ENCODE measurements at places on chromosomes 6 and 20.

DNA sequence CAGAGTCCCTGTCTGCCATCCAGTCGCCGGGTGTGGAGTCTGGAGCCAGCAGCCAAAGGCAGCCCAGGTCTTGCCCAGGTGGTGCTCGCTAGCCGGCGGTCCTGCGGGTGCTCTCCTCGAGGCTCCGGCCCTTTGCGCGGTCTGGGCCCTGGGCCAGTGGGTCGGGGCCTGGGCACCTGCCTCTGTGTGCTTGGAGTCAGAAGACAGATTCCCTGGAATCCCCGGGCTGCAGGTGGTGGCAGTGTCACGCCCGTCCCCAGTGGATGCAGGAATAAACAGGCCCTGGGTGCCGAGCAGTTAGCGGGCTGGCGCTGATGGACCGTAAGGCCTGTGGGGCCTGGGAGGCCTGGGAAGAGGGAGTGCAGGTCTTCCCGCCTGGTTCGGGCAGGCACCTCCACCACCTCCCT is 5.3 kb downstream of the SS18L1 start:
- no peak for DNase-seq

DNA sequence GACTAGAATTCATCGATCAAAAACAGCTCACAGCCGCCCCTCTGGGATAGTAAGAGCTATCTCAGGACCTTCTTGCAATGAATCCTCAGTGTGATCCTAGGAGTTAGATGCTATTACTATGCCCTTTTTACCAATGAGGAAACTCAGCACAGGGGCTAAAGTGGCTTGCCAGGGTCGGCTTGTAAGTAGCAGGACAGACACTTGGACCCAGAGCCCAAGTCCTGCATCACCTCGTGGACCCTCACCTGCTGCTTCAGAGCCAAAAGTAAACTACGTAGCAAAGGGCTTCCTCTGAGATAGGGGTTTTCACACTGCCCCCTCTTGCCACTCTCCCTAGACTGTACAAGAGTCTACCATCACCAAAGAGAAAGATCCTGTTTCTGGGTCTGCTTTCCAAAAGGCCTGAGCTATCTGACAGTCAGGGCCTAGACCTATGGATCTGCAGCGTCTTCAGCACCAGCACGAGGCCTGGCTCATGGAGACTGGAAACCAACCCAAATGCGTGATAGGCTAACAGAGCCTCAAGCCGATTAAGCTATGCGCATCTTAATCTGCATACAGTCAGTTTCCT is 172.3 kb downstream of the ANKRD60 start:
- DNase-seq: no peak

GRCh38 chr20:24604966-24605665 is 135.7 kb downstream of the SYNDIG1 start:
- DNase-seq: no peak

DNA sequence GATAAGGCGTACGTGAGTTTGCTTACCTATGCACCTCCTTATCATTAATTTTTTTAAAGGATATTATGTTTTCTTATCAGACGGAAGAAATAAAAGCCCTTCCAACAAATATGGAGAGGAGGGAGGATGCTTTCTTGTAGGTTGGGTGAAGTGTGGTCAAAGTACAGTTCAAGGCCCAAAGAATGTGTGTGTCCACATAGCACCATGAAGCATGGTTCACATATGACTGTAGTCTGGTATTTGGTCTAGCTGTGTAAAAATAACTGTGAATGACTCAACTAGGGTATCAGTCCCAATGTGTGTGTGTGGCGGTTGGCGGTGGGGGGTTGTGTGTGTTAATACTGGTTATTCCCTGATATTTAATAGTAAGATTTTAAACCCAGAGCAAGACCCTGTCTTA is 212.7 kb downstream of the TMEM242 start:
- no peak for DNase-seq

GRCh38 chr20:57794600-57795341 is 85.0 kb upstream of the PMEPA1 start:
- DNase-seq: no peak

- DNase-seq: no peak
Observed at GRCh38 chr6:46080111-46080510, 49.7 kb upstream of the ENPP4 start.

DNA sequence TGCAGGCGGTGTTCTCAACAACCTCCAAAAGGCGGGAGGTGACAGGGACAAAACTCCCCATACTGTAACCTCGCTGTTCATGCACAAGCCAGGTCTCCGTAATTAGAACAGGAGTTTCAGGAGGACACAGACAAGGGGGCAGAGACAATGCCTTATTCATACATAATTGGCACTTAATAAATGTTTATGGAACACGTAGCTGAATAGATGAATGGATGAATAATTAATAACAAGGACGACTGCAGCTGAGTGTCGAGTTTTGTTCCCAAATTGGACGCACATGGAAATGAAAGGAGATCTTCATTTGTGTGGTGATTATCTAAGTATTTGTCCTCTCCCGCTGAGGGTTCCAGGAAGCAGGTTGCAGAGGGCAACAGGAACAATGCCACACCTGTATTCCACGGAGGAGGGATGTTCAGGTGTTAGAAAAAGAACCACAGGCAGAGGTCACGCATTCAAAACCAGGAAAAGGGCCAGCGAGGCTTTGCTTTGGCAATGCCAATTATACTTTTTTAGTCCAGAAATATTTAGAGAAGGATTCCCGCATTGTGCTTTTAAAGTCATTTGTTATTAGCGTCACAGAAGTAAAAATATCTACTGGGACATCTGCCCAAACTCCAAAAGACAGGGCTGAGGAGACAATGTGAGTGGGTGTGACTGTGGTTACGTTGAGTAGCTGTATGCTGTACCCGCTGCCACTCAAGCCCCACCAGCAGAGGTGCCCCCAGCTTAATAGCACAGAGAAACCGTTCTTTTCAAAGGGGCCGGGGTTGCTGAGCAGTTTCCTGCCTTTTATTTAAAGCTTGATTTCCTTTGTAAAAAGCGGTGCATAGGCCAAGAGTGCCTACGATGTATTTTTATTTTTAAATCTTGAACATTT is 123.3 kb downstream of the PXDC1 start:
- no peak for DNase-seq

- DNase-seq: peak; percentile 23
Observed at GRCh38 chr6:166381733-166382499, 824 bp downstream of the MPC1 start.

DNA sequence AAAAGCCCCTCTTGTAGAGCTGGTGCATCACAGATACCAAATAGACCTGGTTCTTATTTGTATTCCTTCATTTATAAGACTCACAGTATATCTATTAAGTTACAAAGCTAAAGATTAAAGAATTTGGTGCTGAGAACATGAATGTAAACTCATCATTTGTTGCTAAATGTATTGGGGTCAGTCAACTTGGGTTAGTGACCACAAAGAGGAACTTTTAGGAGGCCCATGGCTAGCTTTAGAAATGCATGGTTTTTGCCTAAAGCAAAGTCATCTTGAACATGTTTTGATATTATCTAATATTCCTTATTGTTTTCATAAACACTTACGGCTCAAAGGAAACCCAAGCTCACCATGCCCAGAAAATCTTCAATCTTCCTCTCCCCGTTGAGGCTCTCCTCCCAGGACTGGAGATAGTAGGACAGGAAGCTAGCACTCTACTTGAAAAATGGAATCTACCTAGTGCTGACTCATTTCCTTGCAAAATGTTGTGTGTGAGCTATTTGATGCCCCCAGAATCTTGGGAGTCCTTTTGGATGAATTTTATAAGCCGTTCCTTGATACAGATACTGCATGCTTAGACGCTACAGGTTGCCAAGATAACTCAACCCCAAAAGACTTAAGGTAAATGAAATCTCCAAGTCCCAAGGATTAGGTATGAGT is 121.4 kb downstream of the BMP2 start:
- no peak for DNase-seq

DNA sequence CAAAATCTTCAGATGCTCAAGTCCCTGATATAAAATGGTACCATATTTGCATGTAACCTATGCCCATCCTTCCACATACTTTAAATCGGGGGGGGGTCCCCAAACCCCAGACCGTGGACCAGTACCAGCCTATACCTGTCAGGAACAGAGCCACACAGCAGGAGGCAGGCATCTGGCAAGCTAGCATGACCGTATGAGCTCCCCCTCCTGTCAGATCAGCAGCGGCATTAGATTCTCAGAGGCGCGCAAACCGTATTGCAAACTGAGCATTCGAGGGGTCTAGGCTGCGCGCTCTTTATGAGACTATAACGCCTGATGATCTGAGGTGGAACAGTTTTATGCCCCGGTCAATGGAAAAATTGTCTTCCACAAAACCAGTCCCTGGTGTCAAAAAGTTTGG is 30.7 kb downstream of the FGD2 start:
- DNase-seq: no peak

GRCh38 chr20:48470141-48470540 is 357.7 kb downstream of the PREX1 start:
- no peak for DNase-seq

- DNase-seq: peak; percentile 47
Observed at GRCh38 chr20:2742934-2743559, 50.5 kb downstream of the EBF4 start.

GRCh38 chr6:57252975-57253374 is 30.9 kb upstream of the RAB23 start:
- DNase-seq: no peak

DNA sequence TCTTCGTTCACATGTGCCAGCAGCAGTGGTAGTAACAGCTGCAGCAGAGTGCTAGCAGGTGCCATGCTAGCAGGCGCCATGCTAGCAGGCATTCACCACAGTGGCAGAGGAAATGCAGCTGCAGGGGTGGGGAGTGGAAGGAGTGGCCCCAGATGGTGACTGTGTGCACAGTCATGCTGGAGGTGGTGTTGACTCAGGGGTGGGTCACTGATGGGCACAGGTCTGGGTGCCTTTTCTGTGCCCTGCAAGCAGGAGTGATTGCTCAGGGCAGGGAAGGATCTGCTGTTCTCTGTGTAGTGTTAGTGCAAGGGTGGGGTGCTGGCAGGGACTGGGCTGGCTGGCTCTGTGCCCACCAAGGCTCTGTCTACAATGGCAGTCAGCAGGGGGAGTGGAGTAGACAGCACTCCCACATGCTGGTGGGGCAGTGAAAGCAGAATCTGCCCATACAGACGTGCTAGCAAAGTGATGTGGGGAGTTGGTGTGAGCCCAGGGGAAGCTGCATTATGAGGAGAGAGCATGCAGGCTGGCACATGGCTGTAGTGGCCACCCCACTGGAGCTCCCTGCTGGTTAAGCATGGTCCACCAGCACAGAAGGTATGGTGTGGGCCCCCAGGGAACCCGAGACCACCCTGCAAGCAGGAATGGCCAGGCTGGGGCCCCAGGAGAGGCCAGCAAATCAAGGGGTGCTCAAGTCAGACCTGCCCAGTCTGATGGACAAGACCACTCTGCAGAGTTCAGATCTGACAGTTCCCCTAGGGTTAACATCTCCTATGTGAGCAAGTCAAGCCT is 11.4 kb upstream of the TSPYL4 start:
- DNase-seq: no peak

- no peak for DNase-seq
Observed at GRCh38 chr20:51749674-51750036, 18.5 kb downstream of the ATP9A start.

- DNase-seq: no peak
Observed at GRCh38 chr6:84667252-84668213, 96.9 kb downstream of the TBX18 start.

- DNase-seq: no peak
Observed at GRCh38 chr20:33419140-33419974, 18.0 kb upstream of the CDK5RAP1 start.

DNA sequence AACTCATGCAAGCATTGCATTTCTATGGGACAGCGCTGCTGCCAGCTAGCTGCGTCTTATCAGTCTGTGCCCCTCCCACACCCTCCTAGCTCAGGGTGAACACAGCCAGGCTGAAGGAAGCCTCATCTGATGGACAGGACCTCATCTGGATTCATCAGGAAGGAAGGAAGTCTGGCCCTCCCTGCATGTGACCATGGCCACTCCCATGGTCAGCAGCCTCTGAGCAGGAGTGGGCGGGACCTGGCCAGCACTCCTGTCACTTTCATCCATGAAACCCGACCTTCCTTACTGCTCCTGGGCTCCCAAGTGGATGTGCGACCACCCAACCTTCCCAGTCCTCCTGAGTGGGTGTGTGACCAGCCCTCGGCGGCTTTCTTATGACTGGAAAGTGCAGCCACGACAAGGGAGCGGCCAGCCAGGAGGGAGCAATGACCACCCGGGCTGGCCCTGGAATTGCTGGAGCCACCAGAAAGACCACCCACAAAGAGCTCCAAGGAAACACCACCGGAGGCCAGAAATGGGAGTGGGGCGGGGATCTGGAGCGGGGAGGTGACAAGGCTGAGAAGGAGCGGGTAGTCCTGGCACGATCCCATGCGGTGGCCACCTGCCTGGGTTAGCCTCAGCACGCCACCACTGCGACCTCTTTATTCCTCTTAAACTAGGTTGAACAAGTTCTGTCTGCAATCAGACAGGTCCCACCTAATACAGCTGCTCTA is 241.2 kb downstream of the TTLL2 start:
- no peak for DNase-seq

DNA sequence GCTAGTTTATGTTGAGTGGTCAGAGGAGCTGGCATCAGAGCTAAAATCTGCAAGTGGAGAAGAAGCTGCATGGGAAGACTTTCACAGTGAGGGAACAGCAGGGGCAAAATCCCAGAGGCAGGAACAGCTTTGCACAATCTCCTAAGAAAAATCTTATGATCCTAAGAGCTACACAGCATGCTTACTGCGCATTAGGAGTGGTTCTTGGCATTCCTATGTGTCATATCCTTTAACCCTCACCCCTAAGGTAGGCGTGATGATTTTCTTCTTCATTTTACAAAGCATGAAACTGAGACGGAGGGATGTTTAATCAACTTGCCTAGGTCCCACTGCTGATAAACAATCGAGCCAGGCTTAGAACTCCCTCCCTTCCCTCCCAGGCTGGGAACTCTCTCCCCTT is 313.6 kb upstream of the SULF2 start:
- no peak for DNase-seq

DNA sequence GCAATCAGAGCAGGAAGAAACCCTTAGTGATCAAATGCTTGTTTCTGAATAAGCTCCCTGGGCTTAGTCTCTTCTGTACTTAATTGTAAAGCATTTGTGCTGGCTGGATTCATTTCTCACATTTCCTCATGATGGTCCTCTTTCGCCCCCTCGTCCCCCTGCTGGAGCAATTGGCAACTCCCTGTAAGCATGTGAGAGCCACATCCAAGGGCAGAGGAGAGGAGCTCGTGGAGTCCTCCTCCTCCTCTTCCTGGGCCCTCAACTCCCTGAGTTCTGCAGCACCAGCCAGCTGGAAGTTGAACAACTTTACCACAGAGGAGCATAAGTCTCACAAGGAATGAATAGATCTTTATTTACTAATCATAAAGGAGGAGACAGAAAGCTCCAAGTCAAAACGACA is 12.6 kb downstream of the ANKEF1 start:
- DNase-seq: no peak

DNA sequence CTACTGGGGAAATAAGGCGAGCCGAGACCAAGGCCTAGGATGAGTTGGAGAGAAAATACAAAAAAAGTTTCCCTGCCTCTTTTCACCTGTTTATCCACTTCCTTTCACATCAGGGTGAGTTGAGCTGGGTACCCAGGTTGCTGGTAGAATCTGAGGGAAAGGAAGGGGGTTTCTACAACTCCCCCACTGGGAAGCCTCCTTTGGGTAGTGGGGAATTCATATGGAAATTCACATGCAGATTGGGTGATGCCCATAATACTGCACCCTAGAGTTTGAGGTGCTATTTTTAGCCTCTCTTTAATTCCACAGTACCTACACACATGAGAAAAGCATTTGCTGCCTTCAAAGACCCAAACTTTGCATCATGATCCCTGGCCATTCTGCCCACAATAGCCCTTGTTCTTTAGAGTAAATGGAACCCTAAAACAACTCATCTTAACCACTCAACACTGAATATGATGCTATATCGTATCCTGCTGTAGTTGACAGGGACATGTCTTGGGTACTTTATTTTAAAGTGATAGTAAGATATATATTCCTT is 2.7 kb downstream of the OSTM1 start:
- no peak for DNase-seq
